CD4-positive, alpha-beta T cell treated with Interleukin-6 for 4 hours (primary cell): ENCODE measurements at places on chromosomes 1 and 21.

GRCh38 chr1:173937062-173937461 is 19.9 kb upstream of the SERPINC1 start:
- no peak for DNase-seq

GRCh38 chr1:175356727-175357126 is 164.2 kb upstream of the KIAA0040 start:
- DNase-seq = no peak

- DNase-seq = no peak
Observed at GRCh38 chr1:95168761-95169351, 51.7 kb downstream of the TLCD4 start.

- DNase-seq = no peak
Observed at GRCh38 chr1:186218654-186219352, 156.2 kb downstream of the TPR start.

DNA sequence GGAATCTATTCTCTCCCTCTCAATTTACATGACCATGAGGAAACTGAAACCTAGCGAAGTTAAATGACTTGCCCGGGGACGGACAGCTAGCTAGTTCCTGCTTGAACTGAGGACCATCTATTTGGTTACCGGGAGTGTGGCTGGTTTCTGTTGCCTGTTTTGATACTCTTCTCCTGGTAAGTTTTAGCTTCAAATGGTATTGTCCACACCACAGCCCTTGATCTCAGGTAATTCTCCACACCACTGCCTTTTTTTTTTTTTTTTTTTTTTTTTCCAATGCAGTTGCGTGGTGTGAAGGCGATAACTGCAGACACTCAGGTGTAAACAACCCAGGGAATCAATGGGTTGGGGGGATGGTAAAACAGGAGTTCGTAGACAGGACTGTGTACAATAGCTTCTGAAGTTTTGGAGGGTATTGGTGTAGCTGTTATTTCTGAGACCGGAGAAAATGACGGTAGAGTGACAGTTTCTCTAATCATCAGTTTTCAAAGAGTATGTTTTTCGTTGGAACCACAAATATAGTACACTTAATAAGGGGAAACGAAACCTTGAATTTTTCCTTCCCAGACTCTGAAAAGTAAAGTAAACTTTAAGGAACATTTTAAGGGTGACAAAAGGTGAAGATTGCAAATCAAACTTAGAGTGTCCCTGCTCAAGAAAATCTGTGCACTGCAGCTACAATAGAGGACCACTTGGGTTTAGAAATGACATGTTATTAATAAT is 125.3 kb upstream of the CACYBP start:
- peak; percentile 20 for DNase-seq

DNA sequence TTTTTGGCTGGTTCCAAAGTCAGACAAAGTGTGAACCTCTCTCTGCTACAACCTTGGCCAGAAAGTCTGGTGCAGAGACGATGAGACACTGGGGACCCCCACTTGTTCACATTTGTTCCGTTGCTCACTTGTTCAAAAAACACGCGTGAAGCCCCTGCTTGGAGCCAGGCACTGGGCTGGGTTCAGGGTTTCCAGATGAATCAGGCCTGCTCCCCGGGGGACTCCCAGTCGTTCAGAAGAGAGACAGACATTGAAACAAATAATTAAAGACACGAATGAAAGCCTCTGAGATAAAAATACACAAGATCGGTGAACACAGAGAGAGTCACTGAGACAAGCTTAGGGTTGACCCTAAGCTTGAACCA is 101.5 kb upstream of the RUNX3 start:
- no peak for DNase-seq

- no peak for DNase-seq
Observed at GRCh38 chr21:43640400-43640799, 18.9 kb downstream of the HSF2BP start.

DNA sequence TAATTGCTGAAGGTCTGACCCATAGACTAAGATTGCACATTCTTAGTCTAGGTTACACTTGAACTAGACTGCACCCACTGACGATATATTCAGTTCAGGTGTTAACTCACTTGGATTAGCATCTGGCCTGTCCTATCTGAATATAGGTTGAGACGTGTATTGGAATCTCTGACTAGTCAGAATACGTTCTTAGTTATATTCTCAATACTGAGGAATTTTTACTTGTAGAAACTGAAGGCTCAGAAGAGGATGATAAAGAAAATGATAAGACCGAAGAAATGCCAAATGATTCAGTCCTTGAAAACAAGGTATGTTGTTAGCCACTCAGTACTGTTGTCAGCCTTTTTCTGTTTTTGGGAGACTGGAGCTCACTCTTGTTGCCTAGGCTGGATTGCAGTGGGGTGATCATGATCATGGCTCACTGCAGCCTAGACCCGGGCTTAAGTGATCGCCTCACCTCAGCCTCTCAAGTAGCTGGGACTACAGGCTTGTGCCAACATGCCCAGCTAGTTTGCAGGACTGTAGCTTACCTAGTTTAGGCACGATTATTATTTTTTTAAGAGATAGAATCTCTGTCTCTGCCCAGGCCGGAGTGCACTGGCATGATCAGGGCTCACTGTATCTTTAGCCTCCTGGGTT is 10.8 kb downstream of the CCDC17 start:
- DNase-seq = no peak

- DNase-seq = no peak
Observed at GRCh38 chr1:180412583-180412982, 89.8 kb downstream of the ACBD6 start.

GRCh38 chr1:53020588-53020987 is 41.4 kb upstream of the PODN start:
- DNase-seq = no peak

DNA sequence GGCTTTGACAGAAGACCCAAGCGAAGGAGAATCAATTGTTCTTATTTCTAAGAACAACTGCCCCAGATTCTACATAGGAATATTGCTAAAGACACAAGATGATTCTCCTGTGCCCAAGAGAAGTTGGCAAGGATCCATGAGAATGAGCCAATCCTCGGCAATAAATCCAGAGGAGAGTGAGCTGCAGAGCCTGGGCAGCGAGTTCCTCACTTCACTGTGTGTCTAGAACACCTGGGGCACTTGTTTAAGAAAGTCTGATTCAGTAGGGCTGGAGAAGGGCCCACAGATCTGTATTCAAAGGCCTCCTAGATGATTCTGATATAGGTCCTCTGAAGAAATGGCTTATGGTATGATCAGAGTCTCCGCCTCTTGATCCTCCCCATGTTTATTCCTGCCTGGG is 31.8 kb downstream of the GADD45A start:
- DNase-seq = no peak

GRCh38 chr1:39076127-39076798 is 50.1 kb downstream of the NDUFS5 start:
- DNase-seq = no peak

GRCh38 chr1:198699167-198700015 is 60.6 kb downstream of the PTPRC start:
- peak; percentile 67 for DNase-seq

- no peak for DNase-seq
Observed at GRCh38 chr1:231515748-231516147, 12.7 kb upstream of the TSNAX start.

GRCh38 chr1:164559342-164560051 is 513 bp downstream of the PBX1 start:
- peak; percentile 1 for DNase-seq

DNA sequence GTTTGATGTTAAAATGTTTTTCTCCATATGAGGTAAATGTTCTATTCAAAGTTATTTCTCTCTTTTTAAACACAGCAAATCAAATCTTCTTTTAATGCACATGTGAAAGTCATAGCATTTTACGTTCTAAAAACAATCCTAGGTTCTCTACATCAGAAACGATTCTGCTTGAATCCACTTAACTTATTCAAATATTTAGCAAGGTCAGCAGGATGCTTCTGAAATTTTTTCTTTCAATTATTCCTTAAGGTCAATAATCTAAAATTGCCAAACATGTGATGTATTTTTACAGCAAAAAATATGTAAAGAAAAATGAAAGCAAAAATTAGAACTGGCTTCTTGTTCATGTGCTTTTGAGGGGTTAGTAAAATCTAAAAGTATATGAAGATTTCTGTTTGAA is 106.7 kb downstream of the TM2D1 start:
- no peak for DNase-seq

GRCh38 chr1:3891329-3891865 is 8.7 kb downstream of the C1orf174 start:
- no peak for DNase-seq

- DNase-seq = no peak
Observed at GRCh38 chr1:1343811-1344421, 5.3 kb downstream of the DVL1 start.

- DNase-seq = no peak
Observed at GRCh38 chr1:1232208-1232795, at the start of gene B3GALT6. B3GALT6 (plus strand) TSS chr1:1232237; CDS start chr1:1232279, 42 bp downstream.

DNA sequence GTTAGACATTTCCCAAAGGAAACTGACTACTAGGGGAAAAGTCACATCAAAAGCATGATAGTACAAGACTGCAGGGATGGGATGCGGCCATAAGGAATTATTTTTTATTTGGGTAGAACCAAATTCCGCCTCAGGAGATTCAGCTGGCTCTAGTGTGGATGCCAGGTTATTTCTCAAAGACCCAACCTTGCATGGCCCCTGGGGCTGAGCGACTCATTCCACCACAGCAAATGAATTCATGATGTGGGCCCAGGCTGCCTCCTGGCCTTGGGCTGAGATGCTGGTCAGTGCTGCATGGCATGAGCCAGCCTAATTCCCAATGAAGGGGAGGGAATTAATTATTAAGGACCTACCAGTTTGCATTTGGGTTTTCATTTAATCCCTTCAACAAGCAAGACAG is 11.8 kb downstream of the TMEM35B start:
- DNase-seq = no peak

- no peak for DNase-seq
Observed at GRCh38 chr1:225889743-225890142, 797 bp upstream of the LEFTY1 start.

- DNase-seq = no peak
Observed at GRCh38 chr1:205518661-205519540, 14.4 kb downstream of the CDK18 start.

DNA sequence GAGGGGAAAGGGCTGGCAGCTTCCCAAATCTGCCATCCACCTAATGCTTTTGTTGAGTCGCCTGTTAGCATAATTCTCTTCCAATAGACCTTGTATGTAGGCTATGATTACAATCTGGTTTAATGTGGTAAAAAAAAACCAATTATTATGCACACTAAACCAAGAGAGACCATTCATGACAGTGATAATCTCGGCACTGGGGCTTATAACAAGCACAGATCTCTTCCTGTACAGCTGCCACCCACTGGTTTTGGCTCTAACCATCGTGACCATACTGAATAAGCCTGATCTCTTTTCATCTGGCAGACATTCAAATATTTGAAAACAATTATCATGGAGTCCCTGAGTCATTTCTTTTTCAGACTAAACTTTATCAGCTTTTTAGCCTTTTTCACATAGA is 12.0 kb upstream of the SYT14 start:
- no peak for DNase-seq

GRCh38 chr1:151936653-151937052 is 27.3 kb upstream of the THEM4 start:
- no peak for DNase-seq

GRCh38 chr1:94535095-94535494 is 6.5 kb downstream of the F3 start:
- no peak for DNase-seq

DNA sequence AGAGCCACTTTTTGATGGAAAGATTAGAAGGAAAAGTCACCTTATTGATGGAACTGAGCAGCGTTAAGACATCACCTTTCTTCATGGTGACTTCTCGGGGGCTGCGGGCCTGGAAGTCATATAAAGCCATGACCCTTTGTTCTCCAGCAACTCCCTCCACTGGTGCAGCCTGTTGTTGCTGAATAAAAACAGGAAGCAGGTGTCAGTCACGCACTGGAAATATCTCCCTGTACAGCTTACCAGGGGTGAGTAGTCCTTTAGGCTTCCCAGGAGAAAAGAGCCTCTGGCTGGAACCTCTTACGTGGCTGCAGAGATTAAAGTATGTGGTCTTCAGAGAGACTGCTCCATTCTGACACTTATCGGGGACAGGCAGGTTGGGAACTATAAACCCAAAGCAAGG is 31.9 kb downstream of the SPTA1 start:
- no peak for DNase-seq

GRCh38 chr1:177289532-177289931 is 118.8 kb downstream of the BRINP2 start:
- no peak for DNase-seq

- no peak for DNase-seq
Observed at GRCh38 chr1:239367196-239367810, 19.1 kb upstream of the CHRM3 start.

DNA sequence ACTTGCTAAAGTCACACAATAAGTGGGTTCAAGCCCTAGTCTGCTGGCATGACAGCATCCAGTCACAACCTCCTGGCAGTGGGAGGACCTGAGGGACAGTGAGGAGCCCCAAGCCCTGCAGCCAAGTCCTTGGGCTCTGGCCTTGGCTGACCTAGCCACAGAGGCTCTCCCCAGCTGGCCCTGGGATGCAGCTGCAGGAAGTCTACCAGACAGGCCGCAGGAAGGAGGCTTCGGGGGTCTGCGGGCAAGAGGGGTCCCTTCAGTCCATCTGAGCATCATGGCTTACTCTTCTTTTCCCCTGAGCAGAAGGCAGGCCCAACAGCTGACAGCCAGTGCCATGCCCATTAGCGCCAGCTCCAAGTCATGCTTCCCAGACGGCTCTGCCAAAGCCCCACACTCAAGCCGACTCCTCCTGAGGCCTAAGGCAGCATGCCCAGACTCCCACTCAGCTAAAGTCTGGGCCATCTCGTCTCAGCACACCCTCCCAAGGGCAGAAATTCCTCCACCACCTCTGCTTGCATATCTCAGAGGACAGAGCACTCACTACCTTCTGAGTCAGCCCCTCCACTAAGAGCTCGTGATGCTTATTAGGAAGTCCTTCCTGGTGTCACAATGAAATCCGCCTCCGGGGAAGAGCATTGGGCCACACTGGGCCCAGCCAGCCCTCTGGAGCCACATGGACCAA is 20.1 kb downstream of the SLC1A7 start:
- DNase-seq = no peak

DNA sequence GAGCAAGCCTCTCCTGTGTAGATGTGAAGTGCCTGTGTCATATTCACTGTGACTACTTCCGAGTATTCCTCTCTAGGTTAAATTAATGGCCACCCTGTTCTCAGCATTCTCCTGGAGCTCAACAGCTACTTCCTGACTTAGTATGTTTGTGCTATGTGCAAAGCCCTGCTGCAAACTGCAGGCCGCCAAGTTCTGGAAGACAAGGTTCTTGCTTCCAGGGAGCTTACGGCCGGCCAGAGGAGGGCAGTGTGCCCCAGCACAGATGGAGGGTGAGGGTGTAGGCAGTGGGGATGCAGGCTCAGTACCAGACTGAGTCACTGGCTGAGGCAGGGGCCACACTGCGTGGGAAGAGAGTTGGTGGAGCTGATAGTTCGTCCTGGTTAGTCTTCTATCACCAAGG is 43.2 kb downstream of the ELK4 start:
- no peak for DNase-seq

DNA sequence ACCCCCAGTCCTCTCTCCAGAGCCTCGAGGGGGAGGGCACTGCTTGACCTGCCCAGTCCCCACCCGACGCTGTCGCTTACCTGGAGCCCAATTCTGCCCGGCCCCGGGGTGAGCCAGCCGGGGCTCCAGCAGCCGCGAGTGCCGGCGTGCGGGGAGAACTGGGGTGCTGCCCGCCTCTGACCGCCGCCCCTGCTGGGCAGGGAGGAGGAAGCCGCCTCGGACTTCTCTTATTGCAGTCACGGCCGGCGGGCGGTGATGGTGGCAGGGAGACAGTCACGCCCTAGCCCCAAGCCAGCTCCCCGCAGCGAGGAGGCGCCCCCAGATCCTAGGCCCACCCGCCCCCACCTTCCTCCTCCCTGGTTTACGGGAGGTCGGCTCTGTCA is at the start of gene FGR:
Gene FGR, minus strand, starts transcription at position 201 of the 383 bp plus-strand sequence. CDS start 11,269 bp downstream, outside the sequence.
- no peak for DNase-seq

- no peak for DNase-seq
Observed at GRCh38 chr1:51661081-51661518, 44.2 kb downstream of the OSBPL9 start.
